ENCODE measurements at places on chromosomes 12 and 14. TPM values are rescaled to one million over a fixed set of nuclear protein-coding genes. Genes with fewer than 3 reads are reported as not detected.

- H3K27me3 ChIP-seq = peaks cover 34% of the 10 kb centered on the region
- peak; percentile 20 for DNase-seq
- H3K4me3 ChIP-seq = 0 out of 2 replicates have a peak overlapping the region, but pooled peaks have one; percentile 1
- no peaks in the 10 kb centered on the region for H3K36me3 ChIP-seq
These were observed 78.7 kb downstream of the PPM1A start for GRCh38 chr14:60327447-60328331.

GRCh38 chr14:29805415-29806123, 122.1 kb downstream of the PRKD1 start:
- H3K4me3 ChIP-seq = no peak overlapping the region
- H3K4me1 ChIP-seq = peaks cover 2% of the 10 kb centered on the region
- no peak overlapping the region for H3K27ac ChIP-seq
- H3K36me3 ChIP-seq = no peaks in the 10 kb centered on the region
- H3K27me3 ChIP-seq = no peaks in the 10 kb centered on the region

DNA sequence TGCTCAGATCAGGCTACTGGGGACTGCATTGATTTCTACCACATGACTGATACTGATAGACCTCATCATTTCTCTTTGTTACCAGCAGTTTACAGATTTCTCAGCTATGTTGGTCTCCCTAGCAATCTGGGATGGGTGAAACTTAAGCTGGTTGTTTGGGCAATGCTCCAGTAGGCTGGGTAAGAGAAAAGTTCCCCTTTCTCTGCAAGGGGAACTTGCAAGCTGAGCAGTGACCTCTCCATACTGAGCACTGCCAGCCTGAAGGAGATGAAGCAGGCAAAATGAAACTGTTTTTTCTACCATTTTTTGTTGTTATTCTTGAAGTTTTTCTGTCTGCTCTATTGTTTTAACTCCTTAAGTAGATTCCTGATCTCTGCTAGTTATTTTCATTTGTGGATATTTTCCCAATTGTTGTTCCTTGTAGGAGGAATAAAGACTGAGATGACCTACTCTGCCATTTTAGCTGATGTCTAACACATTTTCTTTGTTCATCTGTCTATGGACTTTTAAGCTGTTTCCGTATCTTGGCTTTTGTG, 1.3 kb upstream of the OR4M1 start:
- no peaks in the 10 kb centered on the region for H3K4me1 ChIP-seq
- H3K36me3 ChIP-seq = no peaks in the 10 kb centered on the region
- no peak for DNase-seq

The IFI27L2 gene
- 43.0 TPM for total RNA-seq

The TARBP2 gene
- total RNA-seq = 27.4 TPM

The TSPAN9 gene
- 17.7 TPM for total RNA-seq

The SLC22A17 gene
- 6.4 TPM for total RNA-seq

Data from IMR-90 (cell line).